CD4-positive, alpha-beta T cell treated with Interleukin-6 at 100 ng/mL for 8 hours (primary cell): ENCODE measurements at places on chromosomes 3 and 15.

GRCh38 chr15:43775411-43775965, 1.3 kb downstream of the ELL3 start:
- no peak for DNase-seq

DNA sequence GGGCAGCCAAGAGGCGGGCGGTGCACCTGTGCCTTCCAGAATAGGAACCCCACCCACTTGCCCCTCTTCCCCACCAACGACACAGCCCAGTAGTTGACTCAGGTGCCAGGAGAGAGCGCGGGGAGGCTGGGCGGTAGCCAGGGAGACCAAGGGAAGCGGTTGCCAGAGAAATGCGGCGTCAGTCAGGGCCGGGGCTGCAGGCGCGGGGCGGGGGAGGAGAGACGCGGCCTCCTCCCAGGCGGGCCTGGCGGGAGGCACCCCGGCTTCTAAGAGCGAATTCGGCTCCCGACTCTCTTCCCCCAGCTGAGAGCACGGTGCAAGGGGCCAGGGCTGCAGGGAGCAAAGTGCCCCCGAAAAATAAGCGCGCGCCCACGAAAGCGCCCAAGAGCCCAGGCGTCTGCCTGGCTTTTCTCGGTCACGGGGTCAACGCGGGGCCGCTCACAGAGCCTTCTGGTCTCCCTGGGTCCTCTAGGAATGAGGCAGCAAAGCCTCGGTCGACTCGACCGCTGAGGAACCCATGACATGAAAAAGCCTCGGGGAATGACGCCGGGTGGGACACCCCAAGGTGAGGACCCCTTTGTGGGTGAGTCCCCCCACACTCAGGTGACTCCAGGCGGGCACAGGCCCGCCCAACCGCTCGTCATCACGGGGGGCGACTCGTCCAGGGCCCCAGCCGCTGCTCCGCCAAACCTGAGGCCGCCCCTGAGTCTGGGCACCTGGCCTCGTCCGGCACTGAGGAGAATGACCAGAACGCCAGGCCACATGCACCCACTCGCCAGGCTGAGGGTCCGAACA, 716 bp downstream of the CPEB1 start:
- no peak for DNase-seq

DNA sequence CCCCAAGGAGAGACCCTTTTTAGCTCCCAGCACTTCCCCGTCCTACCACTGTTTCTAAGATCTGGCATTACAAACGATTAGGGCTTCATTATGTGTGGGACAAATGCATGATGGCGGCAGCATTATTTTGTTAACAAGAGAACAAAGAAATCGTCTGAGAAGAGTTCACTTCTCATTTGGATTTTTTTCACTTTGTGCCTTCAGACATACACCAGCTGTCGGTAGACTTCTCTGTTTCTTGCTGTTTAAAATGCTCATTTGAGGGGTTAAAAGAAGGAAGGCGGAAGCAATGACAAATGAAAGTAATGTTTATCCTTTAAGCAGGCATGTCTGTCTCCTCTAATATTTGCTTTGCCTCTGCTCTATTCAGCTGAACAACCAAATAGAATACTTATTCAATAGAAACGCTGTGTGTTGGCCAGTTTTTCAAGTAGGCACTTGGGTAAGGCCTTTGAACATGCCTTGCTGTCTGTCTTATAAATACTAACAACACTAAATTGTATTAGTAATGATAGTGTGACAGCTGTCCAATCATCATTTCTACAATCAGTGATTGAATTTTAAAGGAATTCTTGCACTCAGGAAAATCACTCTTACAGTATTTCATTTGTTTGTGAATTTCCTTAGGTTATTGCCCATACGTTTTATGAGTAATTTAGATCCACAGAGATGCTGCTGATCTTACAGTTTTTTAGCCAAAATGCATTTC, 382.4 kb downstream of the IL5RA start:
- DNase-seq: no peak

DNA sequence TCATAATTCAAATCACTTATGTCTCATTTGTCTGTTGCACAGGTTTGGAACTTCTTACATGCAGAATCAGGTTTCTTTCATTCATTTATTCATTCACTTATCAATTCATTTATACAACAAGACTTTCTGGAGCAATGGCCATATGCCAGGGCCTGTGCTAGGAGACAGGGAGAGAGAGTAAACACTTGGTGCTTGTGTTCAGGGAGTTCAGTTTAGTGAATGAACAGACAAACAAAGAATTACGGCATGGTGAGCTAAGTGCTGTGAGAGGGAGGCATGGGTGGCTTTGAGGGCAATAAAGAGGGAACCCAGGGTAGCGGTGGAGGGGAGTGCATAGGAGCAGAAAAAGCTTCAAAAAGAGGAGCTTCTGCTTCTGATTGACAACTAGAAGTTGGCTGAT, 8.5 kb upstream of the IREB2 start:
- DNase-seq: no peak

GRCh38 chr3:159830523-159831154, 158.0 kb upstream of the IL12A start:
- no peak for DNase-seq

DNA sequence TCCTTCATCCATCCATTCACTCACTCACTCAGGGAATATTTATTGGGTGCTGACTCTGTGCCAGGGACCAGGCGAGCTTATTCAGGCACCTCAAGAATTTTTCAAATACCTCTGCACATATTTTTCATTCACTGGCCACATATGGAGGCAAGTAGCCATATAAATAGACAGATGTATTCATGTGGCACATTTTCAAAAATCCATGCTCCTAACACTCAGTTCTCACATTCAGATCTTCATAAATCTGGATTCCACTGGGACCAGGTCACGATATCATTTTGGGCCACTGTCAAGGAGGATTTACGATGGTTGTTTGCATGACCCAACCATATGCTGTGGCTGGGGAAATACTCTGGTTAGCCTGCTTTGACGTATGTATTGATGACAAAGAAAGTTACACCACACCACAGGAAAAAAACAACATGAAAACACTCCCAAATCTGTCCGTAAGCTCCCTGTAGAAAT, 241.8 kb upstream of the LRTM1 start:
- DNase-seq: no peak

DNA sequence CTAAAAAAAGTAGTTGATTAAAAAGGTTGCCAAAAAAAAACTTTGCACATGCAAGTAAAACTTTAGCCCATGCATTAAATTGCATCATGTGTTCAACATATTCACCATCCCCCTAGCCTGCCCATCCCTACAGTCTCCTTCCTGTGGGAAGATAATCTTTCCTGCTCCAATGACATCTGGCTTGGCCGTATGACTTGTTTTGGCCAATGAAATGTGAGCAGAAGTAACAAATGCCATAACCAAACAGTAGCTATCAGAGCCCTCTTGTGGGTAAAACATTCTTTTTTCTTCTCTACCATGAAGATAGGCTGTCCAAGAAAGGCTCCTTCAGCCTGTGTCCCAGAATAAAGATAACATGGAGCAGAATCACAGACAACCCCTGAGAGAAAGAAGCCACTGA, 15.3 kb downstream of the ERC2 start:
- no peak for DNase-seq

DNA sequence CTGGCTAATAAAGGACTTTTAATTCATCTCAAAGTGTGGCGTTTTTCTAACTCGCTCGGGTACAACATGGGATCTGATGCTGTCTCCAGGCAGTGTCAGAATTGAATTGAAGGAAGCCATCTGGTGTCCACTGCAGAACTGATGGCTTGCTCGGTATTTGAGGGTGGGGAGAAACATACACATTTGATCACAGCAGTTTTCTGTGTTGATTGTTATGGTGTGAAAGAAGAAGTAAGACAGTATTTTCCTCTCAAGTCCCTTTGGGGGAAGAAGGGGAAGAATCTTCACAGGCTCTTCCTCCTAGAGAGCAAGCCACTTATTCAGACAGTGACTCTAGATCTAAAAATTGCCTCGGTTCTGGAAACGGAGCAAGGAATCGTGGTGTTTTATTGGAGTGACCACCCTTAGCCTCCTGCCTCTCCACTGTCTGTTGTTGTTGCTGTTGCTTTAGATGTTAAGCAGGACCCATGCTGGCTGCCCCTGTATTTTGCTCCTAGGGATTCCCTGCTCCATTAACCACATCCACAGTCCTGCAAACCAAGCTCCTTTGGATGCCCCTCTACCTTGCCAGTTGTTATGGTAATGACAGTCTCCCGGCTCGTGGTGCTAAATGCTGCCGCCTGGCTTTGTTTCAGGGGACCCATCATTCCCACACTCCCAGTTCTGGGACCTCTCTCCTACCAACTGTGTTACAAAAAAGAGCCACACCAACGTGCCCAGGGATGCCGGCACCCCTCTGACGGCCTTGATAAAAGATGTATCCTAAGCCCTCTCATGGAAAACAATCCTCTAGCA, 15.3 kb upstream of the MCCC1 start:
- no peak for DNase-seq

- no peak for DNase-seq
Observed at GRCh38 chr3:4729061-4729973, 236.2 kb downstream of the ITPR1 start.

DNA sequence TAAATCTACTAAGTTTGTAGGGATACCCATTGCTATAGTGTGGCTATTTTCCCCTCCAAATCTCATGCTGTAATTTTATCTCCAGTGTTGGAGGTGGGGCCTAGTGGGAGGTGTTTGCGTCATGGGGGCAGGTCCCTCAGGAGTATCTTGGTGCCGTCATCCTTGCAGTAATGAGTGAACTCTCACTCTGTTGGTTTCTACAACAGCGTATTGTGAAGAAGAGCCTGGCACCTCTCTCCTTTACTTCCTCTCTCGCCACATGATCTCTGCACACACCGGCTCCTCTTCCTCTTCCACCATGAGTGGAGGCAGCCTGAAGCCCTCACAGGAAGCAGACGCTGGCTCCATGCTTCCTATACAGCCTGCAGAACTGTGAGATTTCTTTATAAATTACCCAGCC, 34.0 kb upstream of the TRPM1 start:
- DNase-seq: no peak

- no peak for DNase-seq
Observed at GRCh38 chr3:46561511-46561910, 4.6 kb downstream of the LRRC2 start.

- no peak for DNase-seq
Observed at GRCh38 chr15:101276501-101277037, 716 bp downstream of the SELENOS start.

GRCh38 chr3:114095796-114096195, 39.3 kb downstream of the QTRT2 start:
- no peak for DNase-seq

DNA sequence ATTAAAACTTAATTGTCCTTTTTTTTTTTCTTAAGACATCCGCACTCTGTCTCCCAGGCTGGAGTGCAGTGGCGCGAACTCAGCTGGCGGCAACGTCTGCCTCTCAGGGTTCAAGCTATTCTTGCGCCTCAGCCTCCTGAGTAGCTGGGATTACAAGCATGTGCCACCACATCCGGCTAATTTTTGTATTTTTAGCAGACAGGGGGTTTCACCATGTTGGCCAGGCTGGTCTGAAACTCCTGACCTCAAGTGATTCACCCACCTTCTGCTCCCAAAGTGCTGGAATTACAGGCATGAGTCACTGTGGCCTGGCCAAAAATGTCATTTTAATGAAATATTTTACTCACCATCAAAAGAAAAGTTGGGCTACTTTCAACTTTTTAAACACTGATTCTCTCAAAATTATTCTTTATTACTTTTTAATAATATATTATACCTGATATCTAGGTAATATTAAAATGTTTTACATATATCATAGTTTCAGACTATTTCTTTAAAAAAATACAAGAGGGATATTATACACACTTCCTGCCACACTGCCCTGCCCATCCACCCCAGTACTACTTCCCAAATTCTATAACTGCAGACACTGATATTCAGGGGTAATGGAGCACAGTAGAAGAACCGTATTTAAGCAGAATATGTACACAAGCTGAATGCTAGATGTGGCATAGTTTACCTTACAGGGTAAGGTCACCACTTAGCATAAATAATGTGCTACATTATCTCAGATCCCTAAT, 723.9 kb upstream of the ZNF385D start:
- DNase-seq: no peak

DNA sequence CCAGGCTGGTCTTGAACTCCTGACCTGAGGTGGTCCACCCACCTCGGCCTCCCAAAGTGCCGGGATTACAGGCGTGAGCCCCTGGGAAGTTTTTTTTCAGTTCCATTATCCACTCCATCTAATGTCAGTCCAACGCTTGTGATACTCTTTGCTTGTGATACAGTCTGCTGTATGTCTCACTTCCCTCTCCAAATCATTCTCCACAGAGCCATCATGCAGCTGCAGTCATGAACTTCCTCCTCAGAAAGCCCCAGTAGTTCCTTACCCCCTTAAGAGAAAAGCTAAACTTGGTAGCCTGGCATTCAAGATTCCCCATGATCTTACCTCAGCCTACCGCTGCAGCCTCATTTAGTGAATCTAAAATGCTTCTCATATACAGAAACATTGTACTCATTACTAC, 2.3 kb downstream of the ARPC4 start:
- no peak for DNase-seq

GRCh38 chr3:34929036-34929435, 710.3 kb upstream of the ARPP21 start:
- DNase-seq: no peak

GRCh38 chr3:64016941-64017620, 6.2 kb downstream of the PSMD6 start:
- DNase-seq: no peak

- no peak for DNase-seq
Observed at GRCh38 chr3:37693511-37694283, 168.0 kb upstream of the CTDSPL start.

- no peak for DNase-seq
Observed at GRCh38 chr15:70936326-70936725, 43.7 kb downstream of the LRRC49 start.

GRCh38 chr15:85579957-85580694, 199.7 kb downstream of the AKAP13 start:
- no peak for DNase-seq

GRCh38 chr3:40912461-40912860, 286.8 kb upstream of the CTNNB1 start:
- no peak for DNase-seq

GRCh38 chr3:143856252-143856970, 8.1 kb upstream of the SLC9A9 start:
- no peak for DNase-seq

DNA sequence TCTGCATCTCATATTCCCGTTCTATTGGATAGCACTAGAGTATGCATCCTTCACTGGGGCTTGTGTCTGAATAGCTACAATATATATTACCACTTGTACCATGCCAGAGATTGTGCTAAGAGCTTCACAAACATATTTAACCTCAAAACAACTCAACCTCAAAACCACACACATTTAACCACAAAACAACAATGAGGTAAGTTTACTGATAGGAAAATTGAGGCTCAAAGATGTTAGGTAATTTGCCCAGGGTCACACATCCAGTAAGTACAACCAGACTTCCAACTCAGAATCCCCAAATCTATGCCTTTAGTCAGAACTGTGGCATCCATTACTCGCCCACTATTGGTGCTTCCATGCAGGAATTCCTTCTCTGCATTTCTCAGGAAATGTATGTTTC, 220.0 kb downstream of the FAM43A start:
- DNase-seq: no peak

- no peak for DNase-seq
Observed at GRCh38 chr3:129766135-129766534, 127.4 kb downstream of the TMCC1 start.
